ENCODE measurements at places on chromosomes 12 and 14. TPM values are rescaled to one million over a fixed set of nuclear protein-coding genes. Genes with fewer than 3 reads are reported as not detected.

LRP1-AS gene
- not detected for total RNA-seq

SMCO2 gene
- total RNA-seq, result 0.37 TPM

IRAK3 gene
- not detected for total RNA-seq

KRT74 gene
- total RNA-seq, result not detected

PRIMA1 gene
- total RNA-seq, result 0.07 TPM

DNA sequence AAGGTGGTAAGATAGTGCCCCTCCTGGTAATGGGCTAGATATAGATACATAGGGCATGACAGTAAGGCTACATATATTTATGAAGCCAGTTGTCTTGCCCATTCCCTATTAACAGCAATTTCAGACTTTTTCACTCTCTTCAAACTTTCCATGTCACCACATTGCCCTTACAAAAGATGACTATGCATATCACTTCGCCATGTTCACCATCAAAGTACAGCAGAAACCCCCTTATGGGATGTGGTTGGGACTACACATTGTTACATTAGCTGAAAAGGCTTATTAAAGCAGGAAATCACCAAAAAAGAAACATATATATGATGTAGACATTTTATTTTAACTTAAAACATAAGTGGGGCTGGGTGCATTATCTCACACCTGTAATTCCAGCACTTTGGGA lies 9.8 kb upstream of the SMCO2 start:
- peaks cover 7% of the 10 kb centered on the region for H3K4me1 ChIP-seq
- DNase-seq, result no peak
- no peaks in the 10 kb centered on the region for H3K36me3 ChIP-seq
- no peak overlapping the region for H3K27ac ChIP-seq

GRCh38 chr12:121536054-121536898 lies 44.5 kb downstream of the KDM2B start:
- DNase-seq, result no peak
- no peaks in the 10 kb centered on the region for H3K27me3 ChIP-seq
- H3K27ac ChIP-seq, result peak overlapping the region; percentile 59
- peak overlapping the region; percentile 78 for H3K4me3 ChIP-seq

DNA sequence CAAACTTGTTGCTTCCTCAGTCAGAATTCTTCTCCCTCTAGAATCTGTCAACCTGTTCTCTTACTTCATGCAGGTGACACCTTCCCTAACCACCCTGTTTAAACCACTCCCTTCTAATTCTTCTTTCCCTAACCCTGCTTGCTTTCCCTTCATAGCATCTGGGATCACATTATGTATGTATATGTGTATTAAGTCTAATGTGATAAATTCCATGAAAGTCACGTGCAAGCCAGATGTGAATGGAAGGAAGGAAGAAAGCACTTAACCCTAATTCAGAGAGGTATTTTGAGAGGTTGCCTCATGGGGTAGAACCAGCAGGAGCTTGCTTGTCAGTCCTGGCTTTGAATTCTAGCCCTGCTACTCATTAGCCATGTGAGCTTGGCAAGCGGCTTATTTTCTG lies 340.0 kb downstream of the TRHDE start:
- no peaks in the 10 kb centered on the region for H3K4me1 ChIP-seq
- DNase-seq, result no peak

DNA sequence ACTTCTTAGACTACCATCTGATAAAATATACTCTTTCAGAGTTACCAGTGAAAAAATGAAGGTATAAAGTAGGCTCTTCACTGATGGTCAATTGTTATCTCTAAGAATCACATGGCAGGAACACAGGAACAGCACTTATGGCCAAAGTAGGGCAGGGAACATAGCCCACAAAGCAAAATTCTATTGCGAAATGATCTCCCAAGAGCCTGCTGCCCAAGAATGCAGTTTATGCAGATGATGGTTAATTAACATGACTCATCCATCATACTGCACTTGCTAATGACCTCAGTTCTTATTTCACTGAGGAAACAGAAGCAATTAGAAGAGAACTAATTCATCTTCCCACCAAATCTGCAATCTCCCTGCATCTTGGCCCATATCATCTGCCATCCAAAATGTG lies 133.8 kb downstream of the SLC2A13 start:
- no peaks in the 10 kb centered on the region for H3K27me3 ChIP-seq
- peak; percentile 8 for DNase-seq

DNA sequence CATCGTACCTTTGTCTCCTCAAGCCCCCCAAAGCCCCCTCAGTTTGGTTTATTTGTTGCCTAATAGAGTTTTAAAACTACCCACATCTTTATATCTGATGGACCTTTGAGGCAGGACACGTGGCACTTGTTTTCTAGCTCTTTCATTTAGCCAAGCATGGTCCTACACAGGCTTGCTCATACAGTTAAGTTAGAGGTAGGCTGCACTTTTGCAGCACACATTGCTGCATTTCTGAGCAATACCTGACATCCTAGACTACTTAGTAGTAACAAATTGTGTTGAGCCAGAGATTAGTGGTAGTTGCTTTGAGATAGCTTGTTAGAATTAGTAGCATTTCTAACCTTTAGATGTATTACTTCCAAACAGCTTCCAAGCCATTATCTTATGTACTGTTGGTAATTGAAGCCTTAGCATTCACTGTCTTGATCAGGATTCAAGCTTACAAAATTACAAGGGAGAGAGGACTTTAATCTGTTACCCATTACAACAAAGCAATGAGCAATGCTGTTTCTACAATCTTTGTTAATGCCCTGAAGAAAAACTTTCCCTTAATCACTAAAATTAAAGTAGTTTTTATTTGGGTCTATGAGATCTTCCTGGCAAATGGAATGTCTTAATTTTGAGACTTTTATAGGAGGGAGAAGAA lies 96.6 kb downstream of the WNK1 start:
- H3K36me3 ChIP-seq, result no peaks in the 10 kb centered on the region
- peak overlapping the region; percentile 99 for H3K27ac ChIP-seq
- H3K27me3 ChIP-seq, result no peaks in the 10 kb centered on the region
- peaks cover 41% of the 10 kb centered on the region for H3K4me1 ChIP-seq
- no peak for DNase-seq
- H3K4me3 ChIP-seq, result no peak overlapping the region

- H3K36me3 ChIP-seq, result no peaks in the 10 kb centered on the region
- H3K27me3 ChIP-seq, result no peaks in the 10 kb centered on the region
- peak overlapping the region; percentile 46 for H3K27ac ChIP-seq
- H3K4me3 ChIP-seq, result no peak overlapping the region
- peaks cover 36% of the 10 kb centered on the region for H3K4me1 ChIP-seq
Observed at GRCh38 chr12:89234324-89235114, 117.8 kb downstream of the DUSP6 start.
